ENCODE measurements at places on chromosomes 3 and 15.

DNA sequence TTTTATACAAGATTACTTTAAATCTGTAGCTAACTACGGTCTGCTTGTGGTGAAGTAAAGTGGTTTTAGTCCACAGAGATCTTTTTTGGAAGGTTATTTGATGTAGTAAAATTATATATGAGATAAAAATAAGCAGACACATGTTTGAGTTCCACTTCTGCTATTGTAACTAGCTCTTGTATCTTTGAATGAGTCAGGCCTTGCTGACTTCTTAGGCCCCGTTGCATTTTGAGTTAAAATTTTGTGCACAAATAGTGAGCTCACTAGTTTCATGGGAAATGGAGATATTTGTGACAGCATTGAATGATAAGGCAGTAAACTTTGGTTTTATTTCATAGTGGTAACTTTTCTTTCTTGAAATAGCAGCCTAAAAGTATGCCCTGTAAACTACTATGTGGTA, 42.6 kb downstream of the ARIH1 start:
- DNase-seq, result no peak

DNA sequence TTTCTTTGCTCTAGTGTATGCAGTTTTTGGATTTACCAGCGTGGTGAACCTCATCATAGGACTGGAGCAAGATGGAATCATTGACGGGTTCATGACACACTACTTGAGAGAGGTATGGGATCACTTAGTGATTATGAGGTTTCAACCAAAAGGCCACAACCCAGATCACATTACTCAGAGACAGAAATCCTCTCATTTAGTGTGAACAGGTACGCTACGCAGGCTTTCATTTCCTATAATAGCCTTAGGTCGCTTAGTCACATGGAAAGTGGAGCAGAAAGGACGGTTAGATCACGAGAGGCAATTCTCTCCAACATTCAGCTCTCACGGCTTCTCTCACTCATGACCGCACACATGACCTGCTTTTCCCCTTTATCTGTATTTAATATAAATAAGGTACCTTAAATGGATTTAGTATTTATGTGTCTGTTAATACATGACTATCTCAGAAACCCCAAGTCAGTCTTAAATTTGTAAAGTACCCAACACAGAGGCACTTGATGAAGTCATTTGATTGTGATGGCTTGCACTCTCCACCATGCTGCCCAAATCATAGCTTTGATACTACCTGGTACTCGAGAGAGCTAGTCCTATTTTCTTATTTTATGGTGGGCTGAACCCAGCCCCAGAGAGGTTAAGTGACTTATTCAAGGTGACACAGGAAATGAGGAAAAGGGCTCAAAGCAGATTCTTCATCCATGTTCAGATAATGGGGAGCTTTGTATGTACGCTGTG, 8.6 kb downstream of the TM6SF1 start:
- DNase-seq, result no peak

GRCh38 chr15:90557186-90558084, 27.7 kb downstream of the CRTC3 start:
- no peak for DNase-seq

GRCh38 chr3:97871186-97871585, 49.4 kb downstream of the CRYBG3 start:
- DNase-seq, result no peak

DNA sequence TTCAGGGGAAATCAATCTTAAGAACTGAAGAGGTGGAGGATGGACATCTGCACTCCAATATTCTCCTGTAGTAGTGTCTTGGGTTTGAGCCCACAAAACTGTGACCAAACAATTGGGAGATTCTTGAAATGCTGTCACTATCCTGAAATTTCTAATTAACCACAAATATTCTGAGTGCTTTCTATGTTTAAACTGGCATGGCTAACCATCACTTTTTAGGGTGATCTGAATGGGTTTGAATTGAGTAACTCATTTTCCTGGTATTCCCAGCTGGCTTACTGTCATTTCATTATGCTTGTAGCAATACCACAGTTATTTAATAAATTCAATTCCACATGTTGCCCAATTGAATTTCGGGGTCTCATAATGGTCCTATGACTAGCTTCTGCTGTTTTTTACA, 216.9 kb upstream of the DCBLD2 start:
- no peak for DNase-seq

Data from renal pelvis (tissue), 12 donors.